DMS53 (cell line): ENCODE measurements at places on chromosomes 6 and 20.

- DNase-seq = no peak
Observed at GRCh38 chr6:85065831-85066230, 301.4 kb upstream of the TBX18 start.

GRCh38 chr6:158611541-158612370 is 32.8 kb downstream of the DYNLT1 start:
- DNase-seq = no peak

- no peak for DNase-seq
Observed at GRCh38 chr6:34993213-34993612, 104.2 kb downstream of the ANKS1A start.

- DNase-seq = no peak
Observed at GRCh38 chr6:44327096-44327495, 13.9 kb upstream of the AARS2 start.

GRCh38 chr6:13302291-13302690 is 26.0 kb downstream of the TBC1D7 start:
- no peak for DNase-seq

- no peak for DNase-seq
Observed at GRCh38 chr6:148508401-148509041, 165.9 kb downstream of the SASH1 start.

GRCh38 chr6:28580475-28580874 is 54.8 kb downstream of the GPX5 start:
- no peak for DNase-seq

DNA sequence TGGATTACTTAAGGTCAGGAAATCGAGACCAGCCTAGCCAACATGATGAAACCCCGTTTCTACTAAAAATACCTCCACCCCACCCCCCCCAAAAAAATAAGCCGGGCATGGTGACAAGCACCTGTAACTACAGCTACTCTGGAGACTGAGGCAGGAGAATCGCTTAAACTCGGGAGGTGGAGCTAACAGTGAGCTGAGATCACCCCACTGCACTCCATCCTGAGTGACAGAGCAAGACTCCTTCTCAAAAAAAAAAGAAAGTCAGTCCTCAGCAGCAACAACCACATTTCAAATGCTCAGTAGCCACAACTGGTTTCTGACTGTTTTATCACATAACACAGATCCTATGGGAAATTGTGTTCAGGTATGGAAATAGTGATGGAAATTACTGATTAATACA is 135.3 kb downstream of the HFE start:
- no peak for DNase-seq

DNA sequence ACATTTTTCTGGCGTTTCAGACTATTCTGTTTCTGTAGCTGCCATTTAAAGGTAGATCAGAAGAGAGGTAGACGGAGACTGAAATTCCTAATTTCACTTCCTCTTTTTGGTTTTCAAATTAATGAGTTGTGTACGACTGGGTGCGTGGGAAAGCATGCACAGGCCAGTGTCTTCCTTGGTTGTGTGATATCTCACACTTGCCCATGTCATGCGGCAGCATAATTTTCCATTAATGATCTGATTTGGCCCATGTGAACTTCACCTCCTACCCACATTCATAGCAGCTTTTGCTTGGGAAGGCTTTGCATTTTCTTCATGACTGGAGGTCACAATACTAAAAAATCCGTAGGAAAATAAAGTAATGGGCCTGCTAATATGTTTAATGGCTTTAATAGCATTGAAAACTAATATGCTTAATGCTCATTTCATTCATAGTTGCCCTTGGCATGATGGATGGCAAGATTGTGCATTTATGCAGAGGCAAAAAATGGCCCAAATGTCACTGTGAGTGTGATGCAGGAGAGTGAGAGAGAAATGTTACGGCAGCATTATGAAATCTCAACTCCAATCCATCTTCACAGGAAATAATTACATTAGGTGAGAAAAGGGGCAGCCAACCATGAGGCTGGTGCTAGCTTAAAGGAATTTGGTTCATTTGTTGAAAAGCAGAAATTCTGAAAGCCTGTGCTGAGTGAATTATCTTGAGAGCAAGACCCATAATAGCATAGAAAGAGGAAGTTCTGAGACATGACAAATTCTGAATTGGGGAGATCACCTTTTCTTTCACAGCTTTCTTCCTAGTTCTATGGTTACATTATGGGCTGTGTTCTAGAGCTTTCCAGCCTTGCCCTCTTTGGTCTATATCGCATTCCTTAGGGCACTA is 69.0 kb upstream of the UST start:
- DNase-seq = no peak

DNA sequence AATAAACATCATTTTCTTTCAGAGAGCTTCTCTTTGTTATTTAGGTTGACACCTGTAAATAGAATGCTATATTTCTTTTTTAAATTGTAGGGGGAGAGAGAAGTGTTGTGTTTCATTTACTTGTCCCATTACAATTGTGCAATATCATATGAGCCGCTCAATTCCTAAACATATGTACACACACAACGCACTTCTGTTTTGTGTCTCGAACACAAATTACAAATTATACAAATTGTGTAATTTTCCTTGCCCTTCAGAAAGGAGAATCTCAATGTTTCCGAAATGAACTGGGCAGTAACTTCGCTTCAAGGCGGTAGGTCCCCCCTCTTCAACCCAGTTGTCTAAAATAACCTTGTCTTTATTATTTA is 2.6 kb upstream of the ABT1 start:
- DNase-seq = no peak

DNA sequence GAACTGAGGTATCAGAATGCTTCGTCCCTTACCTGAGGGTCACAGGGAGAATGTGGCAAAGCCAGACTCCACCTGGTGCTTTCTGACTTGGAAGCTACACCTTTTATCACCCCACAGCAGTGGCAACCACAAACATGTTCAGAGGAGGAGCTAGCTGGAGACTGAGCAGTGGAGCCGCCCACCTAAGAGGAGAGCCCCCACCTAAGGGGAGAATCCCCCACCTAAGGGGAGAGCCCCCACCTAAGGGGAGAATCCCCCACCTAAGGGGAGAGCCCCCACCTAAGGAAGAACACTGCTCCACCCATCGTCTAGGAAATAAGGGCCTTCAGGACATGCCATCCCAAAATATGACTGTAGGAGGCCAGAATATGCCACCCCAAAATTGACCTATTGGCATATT is 4.0 kb downstream of the SLC52A3 start:
- DNase-seq = no peak

- DNase-seq = no peak
Observed at GRCh38 chr6:42378125-42378524, 73.6 kb downstream of the TRERF1 start.

GRCh38 chr20:53875452-53875851 is 194.9 kb downstream of the BCAS1 start:
- DNase-seq = no peak

GRCh38 chr6:112173221-112173804 is 81.1 kb downstream of the LAMA4 start:
- DNase-seq = no peak

DNA sequence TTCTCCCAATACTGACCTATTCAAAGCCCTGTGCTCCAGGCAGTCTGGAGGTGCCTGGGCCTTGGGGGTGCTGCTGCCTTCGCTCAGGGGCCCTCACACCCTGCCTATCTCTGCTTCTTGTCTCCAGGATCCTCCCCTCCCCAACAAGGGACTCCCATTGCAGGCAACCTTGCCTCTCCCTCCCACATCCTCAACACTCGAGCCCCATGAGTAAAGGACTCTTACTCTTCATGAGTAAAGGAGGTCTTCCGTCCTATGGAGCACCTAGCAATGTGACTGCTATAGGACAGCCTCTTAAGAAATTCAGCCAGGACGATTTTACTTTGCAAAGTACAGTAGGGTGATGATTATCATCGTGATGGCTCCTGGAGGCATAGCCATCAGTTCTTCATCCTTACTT is 24.5 kb downstream of the PLEKHG1 start:
- DNase-seq = no peak

DNA sequence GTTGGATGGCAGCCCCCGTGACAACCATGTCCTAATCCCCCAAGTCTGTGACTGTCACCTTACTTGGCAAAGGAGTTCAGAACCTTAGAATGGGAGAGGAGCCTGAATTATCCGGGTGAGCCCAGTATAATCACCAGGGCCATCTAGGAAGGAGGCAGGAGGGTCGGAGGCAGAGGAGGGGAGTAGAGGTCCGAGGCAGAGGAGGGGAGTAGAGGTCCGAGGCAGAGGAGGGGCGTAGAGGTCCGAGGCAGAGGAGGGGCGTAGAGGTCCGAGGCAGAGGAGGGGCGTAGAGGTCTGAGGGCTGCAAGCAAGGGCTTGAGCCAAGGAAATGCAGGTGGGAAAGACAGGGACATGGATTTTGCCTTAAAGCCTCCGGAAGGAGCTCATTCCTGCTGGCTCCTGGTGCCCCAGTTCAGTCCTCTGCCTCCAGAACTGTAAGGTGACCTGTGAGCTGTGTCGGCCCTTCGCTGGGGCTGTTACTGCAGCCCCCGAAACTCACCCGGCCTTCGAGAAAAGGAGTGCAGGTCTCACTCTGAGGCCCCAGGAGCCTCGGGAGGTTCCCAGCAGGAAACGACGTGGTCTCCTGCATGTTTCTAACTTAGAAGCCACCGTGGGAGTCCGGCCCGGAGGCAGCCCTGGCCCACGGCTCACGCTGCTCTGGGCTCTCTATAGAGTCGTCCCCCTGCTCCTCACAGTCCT is 20.0 kb upstream of the SLCO4A1 start:
- DNase-seq = no peak

DNA sequence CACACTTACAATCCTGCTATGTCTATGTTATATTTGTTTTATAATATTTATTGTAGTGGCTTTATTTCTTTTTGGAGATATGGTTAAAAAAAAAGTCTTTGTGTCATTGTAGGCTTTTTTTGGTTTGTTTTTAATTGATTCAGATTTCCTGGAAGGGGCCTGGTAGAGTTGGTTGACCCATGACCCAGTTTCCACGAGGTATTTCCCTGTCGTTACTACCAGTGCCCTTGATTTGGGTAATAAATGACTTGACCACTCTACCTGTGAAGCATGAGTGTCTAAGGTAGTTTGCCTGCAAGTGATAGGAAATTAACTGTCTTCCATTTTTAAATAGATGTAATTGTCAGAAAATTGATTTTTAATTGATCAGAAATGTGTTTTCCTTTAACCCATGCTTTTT is 121.0 kb downstream of the JARID2 start:
- no peak for DNase-seq

DNA sequence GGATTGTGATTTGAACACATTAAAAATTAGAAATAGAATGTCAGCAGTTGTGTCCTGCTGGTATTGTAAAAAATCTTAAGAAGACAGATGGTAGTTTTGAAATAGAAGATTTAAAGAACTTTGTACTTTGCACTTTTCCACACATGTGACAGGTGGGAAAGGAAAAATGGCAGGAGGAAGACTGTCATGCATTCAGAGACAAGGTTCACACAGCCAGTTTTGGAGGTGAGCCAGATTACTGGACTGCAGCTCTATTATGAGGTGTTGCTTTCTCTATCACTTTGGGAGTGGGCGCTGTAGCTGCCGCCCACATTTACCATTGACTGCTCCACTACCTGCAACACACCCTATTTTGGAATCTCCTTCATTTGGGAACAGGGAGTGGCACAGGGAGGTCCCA is 12.1 kb upstream of the NDUFAF4 start:
- no peak for DNase-seq

DNA sequence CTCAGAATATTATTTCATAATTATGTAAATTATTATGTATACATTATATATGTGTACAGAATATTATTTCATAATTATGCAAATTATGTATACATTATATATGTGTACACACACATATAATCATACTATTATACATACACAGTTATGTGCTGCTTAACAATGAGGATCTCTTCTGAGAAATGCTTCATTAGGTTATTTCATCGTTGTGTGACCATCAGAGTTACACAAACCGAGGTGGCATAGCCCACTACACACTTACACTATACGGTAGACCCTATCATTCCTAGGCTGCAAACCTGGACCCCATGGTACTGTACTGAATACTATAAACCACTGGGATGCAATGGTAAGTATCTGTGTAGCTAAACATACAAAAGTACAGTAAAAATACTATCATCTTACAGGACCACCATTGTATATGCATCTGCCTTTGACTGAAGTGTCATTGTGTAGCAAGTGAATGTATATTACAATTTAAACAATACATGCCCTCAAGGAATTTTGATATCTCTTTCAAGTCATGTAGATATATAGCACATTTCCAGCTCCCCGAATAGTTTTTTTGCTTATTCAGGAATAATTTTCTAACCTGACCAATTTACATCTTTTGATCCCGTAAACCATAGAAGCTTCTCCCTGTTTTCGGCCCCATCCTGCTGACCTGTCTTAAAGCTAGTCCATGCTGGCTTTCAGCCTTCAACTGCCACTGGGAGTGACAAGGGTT is 71.2 kb downstream of the TMEM170B start:
- DNase-seq = no peak

- DNase-seq = no peak
Observed at GRCh38 chr6:134376785-134377184, 58.9 kb upstream of the SGK1 start.

GRCh38 chr6:14635195-14635594 is 517.6 kb downstream of the CD83 start:
- peak; percentile 8 for DNase-seq

- no peak for DNase-seq
Observed at GRCh38 chr20:46897328-46897880, 2.8 kb downstream of the EYA2 start.

GRCh38 chr6:13384506-13384905 is 56.2 kb upstream of the TBC1D7 start:
- DNase-seq = no peak

DNA sequence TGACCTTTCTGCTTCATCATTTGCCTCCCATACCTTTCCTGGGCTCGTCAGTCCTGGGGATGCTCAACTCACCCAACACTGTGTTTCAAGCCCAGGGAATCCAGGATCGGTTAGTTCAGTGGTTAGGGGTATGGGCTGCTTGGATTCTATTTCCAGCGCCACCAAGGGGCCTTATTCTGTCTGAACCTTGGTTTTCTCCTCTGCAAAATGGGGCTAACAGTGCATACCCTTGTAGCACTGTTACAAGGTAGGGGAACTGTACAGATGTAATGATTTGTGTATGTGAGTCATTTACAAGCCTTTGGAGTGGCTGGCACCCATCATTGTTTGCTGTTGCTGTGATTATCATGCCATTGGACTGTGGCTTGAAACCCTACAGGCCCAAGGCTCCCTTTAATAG is 14.5 kb upstream of the CSNK2A1 start:
- no peak for DNase-seq

DNA sequence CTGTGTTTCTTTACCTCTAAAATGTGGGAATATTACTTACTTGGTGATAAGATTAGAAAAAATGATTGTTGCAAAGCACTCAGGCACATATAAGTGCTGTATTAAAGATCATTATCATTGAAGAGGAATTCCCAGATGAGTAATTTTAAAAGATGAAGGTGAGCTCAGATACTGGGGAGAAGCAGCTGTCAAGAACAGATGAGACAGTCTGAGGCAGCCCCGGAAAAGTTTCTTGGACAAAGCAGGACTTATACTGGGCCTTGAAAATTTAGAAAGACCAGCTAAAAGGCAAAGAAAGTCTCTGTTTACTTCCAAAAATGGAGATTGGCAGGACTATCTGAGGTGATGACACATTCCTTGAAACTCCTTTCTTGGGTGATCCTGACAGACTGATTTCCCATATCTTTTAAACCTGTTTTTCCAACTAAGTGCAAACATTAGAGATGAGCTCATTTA is 93.8 kb upstream of the MARCKS start:
- DNase-seq = no peak
